ENCODE measurements at places on chromosomes 5 and 9.
A peak's percentile ranks its signal among the peaks of the same experiment; 100 is the strongest.

DNA sequence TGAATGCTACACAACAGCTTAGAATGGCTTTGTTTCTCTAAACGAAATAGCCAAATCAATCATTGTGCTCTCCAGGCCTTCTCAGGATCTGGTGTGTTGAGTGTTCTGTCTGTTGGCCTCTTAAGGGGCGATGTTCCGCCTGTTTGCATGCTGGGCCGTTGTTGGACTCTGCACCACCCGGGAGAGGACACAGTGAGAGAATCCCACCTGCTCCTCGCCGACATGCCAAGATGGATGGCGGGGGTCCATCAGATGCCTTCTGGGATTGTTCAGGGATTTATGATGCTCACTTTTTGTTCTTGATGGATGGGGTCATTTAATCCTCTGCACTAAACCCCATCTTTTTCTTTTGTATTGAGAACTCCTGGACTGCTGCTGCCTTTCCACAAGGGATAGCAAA is 159.9 kb downstream of the NTRK2 start:
- no peak for DNase-seq

DNA sequence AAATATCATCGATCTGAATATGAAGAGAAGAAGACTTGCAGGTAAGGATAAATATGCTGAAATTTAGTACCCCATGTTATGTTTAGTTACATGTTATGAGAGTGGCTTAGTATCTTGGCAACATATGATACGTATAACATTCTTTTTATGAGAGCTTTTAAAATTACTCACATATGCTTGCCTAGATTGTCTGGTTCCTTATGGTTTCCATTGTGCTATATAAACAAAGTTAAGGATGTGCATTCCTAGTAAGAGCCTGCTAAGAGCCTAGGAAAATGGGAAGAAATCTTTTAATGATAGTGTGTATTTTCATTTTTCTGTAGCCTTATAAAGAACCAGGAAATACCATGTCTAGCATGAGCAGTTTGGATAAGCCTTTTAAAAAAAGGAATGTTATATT is 112.0 kb upstream of the KCNN2 start:
- DNase-seq, result no peak

- no peak for DNase-seq
Measured at GRCh38 chr5:95887977-95888376, 65.5 kb upstream of the GLRX start.

DNA sequence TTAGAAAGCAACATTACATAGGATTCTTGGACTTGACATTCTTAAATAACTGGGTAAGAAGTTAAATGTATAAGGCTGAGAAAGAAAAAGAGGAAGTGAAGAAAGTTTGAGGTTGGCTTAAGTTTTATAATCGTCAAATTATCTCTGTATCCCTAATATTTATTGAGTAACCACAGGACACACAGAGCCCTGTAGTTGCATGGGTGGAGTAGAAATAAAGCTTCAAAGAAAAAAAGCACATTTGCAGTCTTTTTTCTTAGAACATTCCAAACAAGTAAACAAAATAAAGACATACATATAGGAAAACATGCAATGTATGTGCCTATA is 137.0 kb downstream of the CCDC192 start:
- no peak for DNase-seq

DNA sequence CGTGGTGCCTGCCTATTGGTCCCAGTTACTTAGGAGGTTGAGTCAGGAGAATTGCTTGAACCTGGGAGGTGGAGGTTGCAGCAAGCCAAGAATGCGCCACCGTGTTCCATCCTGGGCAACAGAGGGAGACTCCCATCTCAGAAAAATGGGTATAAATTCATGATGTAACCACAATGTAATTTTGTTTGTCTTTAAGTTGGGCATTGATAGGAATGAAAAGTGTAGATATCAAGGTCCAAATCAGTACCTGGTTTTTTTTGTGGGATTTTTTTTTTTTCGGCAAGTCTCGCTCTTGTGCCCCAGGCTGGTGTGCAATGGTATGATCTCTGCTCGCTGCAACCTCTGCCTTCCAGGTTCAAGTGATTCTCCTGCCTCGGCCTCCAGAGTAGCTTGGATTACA is 7.4 kb downstream of the NPM1 start:
- no peak for DNase-seq

GRCh38 chr9:112970939-112971338 is 41.1 kb downstream of the ZNF883 start:
- DNase-seq, result no peak

DNA sequence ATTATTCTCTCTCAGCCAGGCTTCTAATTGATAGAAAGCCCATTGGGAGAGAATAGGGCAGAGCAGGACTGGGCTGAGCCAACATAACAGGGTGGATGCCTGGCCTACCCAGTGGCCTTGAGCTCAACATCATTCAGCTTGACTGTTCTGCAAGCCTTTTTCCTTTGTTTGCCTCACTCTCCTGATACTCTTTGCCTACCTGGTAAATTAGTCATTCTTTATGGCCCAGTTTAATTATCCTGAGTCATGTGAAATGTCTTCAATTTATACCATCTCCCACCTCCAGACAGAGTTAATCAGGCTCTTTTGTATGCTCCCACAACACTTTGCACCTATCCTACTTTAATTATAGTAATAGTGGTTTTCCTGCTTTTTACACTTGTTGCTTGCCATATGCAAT is 13.6 kb downstream of the GLRA1 start:
- DNase-seq, result no peak

DNA sequence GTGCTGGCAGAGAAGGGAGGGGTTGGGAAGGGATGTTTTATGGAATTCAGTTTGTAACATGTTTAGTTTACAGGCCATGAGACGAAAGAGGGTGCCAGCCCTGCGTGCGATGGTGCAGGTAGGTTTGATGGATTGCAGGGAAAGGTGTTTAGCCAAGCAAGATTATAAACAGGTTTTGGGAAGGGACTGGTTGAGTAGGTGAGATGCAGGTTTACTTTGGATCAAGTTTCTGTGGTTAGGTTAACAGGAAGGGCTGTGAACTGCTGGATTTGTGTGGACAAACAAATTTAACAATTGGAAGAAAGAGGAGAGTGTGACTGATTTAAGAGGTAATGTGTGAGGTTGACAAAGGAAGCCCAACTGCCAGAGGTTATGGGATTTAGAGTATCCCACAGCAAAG is 32.6 kb upstream of the GPX3 start:
- no peak for DNase-seq

- DNase-seq, result no peak
Measured at GRCh38 chr5:23136958-23137357, 283.8 kb upstream of the CDH12 start.

DNA sequence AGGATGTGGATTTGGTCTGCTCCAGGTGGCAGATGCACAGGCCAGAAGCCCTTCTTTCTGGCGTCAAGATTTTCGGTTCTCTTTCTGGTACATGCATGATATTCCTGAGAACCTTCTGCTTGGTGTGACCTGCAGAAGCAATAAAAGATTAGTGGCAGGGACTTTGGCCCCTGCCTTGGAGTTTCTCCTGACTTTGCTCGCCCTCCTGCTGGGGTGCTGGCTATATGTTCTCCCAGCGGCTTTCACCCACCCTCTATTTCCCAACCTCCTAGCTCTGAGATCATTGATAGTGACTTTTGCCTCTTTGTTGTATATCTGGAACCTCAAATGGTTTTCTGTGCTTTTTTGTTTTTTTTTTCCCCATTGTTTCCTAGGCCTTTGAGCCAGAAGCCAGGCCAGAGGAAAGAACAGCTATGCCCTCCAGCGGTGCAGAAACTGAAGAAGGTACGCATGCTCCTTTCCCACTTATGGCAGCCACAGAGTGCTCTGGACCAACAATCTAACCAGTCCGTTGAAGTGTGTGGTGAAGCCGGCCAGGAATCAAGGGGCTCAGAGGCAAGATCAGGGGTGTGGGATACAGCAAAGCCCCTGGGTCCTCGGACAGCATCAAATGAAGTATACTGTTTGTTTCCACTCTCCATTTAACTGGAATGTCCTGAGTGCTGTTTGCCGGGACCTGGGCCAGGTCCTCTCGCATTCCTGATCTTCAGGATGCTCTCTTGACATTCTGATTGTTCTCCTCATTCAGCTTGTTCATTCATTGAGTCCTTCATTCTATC is 154.5 kb downstream of the ARHGEF28 start:
- no peak for DNase-seq

DNA sequence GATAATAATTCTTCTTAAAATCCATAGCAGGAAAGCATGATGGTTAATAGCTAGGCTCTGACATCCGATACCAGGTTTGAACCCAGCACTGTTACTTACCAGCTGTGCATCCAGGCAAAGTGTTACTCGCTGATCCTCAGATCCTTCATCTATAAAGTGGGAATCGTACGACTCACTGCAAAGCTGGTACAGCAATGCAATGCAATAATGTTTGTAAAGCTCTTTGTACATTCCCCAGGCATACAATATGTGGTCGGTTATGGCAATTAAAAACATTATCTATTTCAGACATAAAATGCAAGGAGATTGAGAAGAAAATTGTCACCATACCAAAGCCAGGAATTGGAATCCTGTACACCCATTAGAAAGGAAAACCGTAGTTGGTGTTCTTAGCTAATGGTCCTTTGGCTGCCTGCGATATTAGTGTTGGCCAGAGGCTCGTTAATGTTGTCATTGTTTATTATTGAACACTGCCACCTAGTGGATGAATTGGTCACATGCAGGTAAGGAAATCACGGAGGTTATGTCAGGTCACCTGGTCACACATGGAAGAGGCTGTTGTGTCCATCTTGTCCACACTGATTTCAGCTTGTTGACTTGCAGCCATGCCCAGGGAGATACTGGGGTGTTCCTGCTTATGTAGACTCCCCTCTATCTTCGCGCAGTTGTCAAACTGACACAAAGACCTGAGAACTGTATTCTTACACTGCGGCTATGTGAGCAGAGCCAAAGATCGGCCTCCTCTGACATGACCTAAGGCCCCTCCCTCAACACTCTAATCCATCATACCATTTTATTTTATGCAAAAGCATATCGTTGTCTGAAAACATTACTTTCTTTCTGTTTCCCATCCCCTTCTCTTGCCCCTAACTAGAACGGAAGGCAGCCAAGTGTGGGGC is 87.5 kb upstream of the PPP2R2B start:
- DNase-seq, result peak; percentile 15

GRCh38 chr5:139371482-139372435 is 11.3 kb downstream of the SLC23A1 start:
- DNase-seq, result no peak

DNA sequence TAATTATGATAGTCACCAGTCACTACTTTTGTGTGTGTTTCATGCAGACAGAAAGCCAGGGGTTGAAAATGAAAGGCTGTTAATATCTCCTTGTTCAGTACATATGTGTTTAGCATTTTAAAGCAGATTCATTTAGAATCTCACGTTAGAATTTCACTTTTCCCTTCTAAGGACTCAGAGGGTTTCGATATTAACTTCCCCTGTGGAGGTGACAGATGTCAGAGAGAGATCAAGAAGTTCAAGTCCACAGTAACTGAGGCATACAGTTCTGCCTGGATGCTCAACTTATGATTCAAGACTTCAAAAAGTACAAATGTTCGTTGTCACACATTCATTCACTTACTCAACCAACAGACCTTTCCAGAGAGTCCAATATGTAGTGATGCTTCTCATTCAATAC is 251.1 kb downstream of the EBF1 start:
- no peak for DNase-seq

Data from activated naive CD4-positive, alpha-beta T cell (primary cell).